ENCODE measurements at places on chromosomes 5 and 9.

DNA sequence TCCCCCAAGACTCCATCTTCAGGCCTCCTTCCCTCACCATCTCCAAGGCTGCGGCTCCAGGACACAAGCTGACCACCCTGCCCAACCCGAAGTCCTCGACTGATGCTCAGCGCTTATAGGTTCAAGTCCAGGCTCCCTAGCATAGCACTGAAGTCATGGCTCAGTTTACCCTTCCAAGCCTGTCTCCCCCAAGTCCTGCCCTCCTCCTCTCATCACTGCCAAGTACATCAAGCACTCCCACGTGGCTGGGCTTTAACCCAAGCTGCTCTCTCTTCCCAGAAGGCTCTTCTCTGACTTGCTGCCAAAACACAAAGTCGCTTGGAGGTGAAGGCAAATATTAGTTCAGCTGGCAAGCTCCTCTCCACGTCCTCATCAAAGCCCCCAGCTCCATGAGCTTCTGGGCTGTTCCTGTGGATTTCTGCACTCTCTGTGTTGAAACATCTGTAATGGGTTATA lies 22.1 kb upstream of the MARCHF6 start:
- DNase-seq, result no peak

GRCh38 chr5:123876276-123876790 lies 364.4 kb downstream of the CSNK1G3 start:
- no peak for DNase-seq

DNA sequence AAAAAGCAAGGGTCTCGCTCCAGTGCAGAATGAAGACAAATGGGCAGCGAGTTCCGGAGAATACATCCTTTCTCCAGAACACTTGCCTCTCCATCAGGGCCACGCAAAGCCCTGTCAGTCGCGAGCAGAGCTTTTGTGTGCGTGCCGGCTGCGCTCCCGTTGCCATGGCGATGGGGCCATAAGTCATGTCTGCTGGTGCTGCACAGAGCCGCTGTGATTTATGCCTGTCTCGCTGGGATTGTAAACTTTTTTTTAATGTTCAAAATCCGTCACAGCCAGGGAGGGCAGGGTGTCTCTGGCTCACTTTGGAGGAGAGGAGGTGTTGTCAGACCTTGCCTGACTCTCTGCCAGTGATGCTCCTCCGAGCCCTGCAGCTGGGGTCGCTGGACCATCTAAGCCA lies 272.7 kb downstream of the TRIM32 start:
- no peak for DNase-seq

GRCh38 chr9:27527702-27528075 lies 1.9 kb downstream of the MOB3B start:
- DNase-seq, result no peak

- DNase-seq, result no peak
Observed at GRCh38 chr9:4780651-4781050, 12.1 kb upstream of the RCL1 start.

DNA sequence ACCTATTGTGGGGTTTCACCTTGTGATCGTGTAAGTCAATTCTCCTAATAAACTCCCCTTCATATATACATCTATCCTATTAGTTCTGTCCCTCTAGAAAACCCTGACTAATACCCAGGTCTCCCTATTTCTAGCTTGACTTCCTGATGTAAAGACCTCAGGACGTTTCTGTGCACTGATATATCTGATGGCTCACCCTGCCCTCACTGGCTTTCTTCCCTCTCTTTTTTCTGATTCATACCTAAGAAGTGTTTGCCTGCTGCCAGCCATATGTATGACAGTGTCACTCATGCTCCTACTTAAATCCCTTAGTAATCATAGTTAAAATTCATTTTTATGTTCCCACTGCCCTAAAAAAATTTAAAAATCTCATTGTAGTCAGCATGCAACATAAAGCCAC lies 124.8 kb upstream of the CCNG1 start:
- no peak for DNase-seq

DNA sequence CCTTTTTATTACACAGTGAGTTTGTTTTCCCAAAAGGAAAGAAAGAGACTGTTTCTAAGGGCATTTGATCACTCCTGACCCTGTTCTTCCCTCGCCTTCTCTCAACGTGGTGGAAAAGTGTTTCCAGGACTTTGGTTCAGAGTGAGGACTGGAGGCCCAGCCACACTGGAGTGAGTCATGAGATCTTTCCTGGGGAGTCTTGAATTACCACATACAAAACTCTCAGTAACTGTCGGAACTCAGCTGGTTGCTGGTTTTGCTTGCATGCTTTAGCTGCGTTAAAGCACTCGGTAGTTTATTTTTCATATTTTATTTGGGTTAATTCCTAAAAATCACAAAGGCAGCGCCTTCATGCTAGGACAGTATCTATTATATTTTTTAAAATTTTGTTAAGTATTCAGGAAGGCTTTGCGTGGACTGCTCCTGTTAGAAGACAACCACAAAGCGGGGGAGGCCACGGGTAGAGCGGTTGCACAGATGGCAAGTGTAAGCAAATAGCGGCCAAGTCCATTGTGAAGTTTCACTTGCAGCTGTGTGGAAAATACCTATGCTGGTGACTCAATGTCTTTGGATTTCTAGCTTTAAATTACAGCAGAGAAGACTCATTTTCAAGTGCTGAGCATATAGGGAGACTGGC lies 77.7 kb downstream of the ARSB start:
- DNase-seq, result no peak

- DNase-seq, result no peak
Observed at GRCh38 chr9:35939679-35940250, 18.2 kb downstream of the OR2S2 start.

DNA sequence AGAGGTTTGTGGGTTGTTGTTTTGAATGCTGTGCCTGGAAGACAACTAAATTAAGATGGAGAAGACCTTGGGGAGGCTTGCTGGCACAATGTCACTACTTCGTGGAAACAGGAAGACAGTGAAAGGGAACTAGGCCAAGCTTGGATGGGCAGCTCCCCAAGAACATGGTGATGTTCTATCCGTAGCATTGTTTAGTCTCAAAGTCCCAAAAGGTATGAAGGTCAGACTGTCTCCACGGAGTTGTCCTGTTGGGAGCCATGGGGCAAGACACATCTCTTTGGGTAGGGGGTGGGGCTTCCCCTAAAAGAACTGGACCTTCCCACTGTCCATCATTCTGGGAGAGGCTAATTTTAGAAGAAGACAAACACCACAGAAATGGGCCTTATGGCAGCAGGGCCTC lies 140.5 kb downstream of the ENTREP1 start:
- no peak for DNase-seq

- no peak for DNase-seq
Observed at GRCh38 chr9:127858041-127858512, 3.6 kb upstream of the ENG start.

DNA sequence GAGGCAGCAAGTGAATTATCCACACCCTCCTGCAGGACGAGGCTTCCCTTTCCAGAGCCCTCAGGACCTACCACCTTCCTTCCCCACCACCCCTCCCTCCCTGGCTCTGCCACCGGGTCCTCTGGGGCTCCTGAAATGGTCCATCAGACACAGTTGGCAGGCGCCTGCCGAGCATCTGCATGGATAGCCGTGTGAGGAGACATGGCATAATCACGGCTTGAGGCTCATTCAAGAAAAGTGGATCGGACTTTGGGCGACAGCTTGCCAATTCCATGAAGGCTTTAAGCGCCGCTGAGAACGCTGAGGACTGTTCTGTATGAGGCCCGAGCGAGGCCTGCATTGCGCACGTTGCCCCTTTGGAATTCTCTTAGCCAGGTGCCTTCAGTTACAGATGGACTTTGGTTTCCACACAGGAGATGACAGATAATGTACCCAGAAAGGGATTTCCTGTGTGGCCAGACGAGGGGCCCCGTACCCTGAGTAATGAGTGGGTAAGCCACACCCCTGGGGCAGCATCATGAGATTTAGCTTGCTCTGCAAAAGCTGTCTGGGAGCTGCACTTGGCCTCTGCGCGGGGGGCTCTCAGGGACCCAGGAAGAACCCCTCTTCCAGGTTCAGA lies 179.8 kb downstream of the OLFM1 start:
- DNase-seq, result no peak

GRCh38 chr5:179699616-179700237 lies 960 bp downstream of the CANX start:
- peak; percentile 21 for DNase-seq

- no peak for DNase-seq
Observed at GRCh38 chr5:28216939-28217360, 1178.6 kb upstream of the CDH9 start.

- no peak for DNase-seq
Observed at GRCh38 chr5:107248066-107248695, 422.6 kb downstream of the EFNA5 start.

DNA sequence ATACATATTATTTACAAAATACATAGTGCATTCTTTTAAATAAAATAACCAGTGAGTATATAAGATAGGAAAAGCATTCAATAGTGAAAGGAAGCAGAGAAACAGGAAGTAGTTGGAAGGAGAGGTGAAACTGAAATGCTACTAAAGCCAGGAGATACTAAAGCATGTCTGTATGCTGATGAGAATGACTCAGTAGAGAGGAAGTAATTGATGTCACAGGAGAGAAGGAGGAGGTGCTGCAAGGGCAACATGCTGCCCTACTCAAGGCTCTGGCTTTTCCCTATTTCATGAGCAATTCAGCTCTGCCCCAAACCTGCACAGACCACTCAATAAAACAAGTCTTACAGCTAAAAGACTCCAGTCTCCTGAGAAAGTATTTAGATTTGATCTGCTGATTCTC lies 108.5 kb upstream of the TXNDC8 start:
- no peak for DNase-seq

DNA sequence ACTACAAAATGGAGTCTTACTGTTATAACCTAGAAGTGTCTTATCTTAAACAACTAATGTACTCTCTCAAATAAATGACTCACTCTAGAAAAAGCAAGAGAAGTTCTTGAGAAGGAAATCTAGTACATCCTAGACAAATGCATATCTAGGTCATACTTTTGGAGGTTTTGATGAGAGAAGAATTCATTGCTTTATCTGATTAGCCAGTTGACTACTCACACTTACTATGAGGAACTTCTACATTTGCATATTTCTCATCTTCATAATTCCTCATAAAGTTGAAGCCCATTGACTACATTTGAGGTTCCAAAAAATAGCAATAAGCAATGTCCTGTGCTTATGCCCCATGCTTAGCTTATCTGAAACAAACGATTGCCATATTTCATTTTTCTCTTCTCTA lies 2.8 kb downstream of the JAKMIP2 start:
- DNase-seq, result no peak

- no peak for DNase-seq
Observed at GRCh38 chr5:174155281-174155680, 109.8 kb downstream of the NSG2 start.

- no peak for DNase-seq
Observed at GRCh38 chr5:98308231-98308630, 465.2 kb upstream of the RGMB start.

GRCh38 chr9:131609099-131609830 lies 63.9 kb downstream of the PRRT1B start:
- DNase-seq, result no peak

- DNase-seq, result no peak
Observed at GRCh38 chr9:94449486-94449885, 105.4 kb upstream of the PCAT7 start.

DNA sequence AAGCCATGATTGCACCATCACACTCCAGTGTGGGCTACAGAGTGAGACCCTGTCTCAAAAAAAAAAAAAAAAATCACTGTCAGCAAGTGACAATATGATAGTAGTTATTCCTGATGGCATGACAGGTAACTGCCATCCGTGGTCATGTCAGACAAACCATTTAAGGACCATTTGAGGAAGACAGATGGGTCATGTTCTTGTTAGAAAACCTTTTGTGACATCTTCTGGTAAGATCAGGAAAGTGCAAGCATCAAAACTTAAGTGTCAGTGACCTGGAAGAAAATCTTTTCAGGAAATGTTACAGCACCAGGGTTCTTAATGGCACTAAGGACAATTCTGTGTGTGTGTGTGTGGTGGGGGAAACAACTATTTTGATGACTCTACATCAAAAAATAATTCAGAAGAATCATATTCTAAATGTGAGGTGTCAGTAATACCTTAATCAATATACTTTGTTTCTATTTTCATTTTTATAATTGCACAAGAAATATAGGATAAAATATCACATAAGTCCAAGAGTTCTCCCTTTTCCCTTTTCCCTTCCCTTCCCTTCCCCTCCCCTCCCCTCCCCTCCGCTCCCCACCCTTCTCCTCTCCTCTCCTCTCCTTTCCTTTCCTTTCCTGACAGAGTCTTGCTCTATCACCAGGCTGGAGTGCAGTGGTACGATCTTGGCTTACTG lies 17.8 kb downstream of the SLC38A9 start:
- no peak for DNase-seq

DNA sequence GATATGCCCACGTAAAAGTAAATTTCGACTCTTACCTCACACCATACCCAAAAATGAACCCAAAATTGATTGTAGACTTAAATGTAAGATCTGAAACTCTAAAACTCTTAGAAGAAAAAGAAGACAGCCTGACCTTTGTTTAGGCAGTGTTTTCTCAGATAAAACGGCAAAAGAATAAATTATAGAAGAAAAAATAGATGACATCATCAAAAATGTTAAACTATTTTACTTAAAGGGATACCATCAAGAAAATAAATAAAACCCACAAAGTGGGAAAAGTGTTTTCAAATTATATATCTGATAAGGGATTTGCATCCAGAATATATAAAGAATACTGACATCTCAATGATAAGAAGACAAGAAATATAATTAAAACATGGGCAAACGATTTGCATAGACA lies 862.7 kb downstream of the DTWD2 start:
- DNase-seq, result no peak

DNA sequence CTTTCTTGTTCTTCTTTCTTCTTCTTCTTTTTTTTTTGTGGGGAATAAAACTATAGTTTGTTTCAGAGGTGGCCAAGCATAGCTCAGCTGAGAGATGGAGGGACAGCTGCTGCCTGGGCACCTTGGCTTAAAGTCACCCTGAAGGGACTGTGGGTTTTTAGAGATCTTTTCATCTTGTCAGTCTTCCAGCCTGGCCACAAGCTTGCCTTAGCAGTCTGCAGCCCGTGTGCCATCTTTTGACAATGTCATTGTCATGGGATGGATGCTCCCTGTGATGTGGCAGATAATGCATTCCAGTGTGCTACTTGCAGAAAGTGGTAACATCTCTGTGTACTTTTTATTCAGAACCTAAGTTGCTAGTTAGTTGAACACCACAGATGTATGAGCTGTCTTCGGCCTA lies 280.8 kb downstream of the FANCC start:
- no peak for DNase-seq

DNA sequence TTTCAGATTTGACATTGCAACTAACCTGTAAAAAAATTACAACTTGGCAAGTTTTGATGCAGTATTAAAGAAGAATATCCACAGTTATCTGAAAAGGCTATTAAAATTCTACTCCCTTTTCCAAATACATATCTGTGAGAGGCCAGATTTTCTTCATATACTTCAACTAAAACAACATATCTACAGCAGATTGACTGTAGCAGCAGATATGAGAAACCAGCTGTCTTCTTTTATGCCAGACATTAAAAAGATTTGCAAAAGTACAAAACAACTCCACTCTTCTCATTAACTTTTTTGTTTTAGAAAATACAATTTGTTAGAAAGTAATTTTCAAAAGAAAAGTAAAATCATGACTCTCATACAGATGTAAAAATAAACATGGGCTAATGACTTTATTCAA lies 281.1 kb upstream of the PCSK5 start:
- no peak for DNase-seq

- DNase-seq, result no peak
Observed at GRCh38 chr9:28445211-28445610, 871.9 kb upstream of the C9orf72 start.
